Neural progenitor cell (in vitro differentiated cells): ENCODE measurements at places on chromosomes 3 and 15.
A peak's percentile ranks its signal among the peaks of the same experiment; 100 is the strongest.

GRCh38 chr15:83250781-83251180 is 33.7 kb downstream of the BNC1 start:
- DNase-seq, result no peak

DNA sequence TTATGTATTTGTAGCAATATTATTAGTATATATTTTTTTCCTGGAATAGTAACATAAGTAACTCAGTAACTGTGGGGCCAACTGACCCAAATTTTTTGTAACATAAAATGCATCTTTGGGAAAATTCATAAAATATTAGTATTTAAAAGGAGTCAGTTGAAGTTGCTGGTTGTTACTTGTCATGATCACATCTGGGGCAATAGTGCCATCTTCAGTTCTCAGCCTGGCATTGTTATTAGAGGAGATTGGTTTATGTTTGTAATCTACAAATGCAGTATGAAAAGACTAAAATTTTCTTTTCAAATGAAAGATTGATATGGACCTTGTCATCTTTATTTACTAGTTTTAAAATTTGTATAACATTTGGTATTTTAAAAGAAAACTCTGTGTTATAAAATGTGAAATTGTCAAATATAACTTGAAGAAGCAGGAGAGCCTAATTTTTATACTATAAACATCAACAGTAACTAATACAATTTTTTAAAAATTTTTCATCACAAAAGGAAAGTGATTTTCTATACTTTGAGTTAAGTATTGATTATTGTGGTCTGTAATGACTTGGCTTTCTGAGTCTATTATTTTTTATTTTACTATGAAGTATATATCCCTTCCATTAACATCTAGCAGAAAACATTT is 38.8 kb upstream of the MLF1 start:
- DNase-seq, result peak; percentile 36

DNA sequence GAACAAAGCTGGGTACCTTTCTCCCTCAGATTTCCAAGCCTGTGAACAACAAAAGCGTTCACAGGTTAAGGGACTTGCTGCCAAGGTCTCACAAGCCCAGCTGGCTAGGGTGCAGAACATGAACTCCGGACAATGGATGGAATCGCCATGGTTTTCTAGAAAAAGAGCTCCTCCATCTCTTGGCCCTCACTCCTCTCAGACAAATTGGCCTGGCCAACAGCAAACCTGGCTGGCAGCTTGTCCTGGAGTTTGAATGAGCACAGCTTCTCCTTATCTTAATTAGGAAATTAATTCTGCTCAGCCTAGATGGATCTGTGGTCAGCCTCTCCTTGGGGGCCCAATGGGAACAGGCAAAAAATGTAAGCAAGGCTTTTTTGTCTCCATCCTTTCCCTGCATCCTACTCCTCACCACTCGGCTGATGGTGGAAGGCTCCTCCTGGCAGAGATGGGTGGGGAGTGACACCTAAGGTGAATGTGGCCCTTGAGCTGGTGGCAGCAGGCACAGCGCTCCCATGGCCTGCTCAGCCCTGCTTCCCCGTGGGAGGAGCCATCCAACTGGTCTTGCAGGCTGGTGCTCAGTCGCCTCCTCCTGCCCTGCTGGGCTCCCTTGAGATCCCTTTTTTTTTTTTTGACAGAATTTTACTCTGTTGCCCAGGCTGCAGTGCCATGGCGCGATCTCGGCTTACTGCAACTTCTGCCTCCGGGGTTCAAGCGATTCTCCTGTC is 5.8 kb downstream of the KLHL25 start:
- no peak for DNase-seq

DNA sequence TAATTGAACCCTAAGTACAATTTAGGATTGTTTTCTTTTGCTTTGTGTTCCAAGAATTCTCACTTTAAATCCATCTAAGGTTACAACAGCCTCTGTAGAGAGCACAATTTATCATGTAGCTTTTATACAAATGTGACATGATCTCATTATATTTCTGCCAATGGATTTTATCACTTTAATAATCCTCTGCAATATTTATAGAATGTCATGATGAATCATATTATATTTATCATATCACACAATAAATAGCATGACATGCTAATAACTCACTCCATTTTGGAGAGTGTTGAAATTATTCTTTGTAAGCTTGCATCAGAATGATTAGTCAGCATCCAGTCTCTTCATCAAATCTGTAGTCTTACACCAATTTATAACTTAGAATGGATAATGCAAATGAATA is 280.6 kb upstream of the ZNF717 start:
- DNase-seq, result no peak

GRCh38 chr15:43134157-43134635 is 810 bp downstream of the TMEM62 start:
- DNase-seq, result peak; percentile 22

- DNase-seq, result no peak
These were observed 175.0 kb downstream of the CFAP20DC start for GRCh38 chr3:58874795-58875194.
